ENCODE measurements at places on chromosomes 1 and 21.
A peak's percentile ranks its signal among the peaks of the same experiment; 100 is the strongest.

DNA sequence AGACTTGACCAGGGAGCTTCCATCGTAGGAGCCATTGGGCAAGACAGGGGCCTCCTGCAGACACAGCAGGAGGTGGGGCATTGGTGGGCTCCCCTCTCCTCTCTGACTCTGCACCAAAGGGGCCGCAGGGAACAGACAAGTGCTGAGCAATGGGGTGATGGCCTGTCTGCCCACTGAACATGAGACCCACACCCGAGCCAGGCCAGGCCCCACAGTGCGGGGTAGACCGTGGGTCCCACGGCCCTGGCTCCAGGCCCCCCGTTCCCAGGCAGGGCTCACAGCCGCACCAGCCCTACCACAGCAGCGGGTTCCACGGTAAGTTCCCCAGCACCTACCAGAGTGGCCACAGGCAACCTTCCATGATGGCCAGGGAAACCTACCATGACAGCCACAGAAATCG is 45.9 kb downstream of the CHD5 start:
- DNase-seq = no peak

DNA sequence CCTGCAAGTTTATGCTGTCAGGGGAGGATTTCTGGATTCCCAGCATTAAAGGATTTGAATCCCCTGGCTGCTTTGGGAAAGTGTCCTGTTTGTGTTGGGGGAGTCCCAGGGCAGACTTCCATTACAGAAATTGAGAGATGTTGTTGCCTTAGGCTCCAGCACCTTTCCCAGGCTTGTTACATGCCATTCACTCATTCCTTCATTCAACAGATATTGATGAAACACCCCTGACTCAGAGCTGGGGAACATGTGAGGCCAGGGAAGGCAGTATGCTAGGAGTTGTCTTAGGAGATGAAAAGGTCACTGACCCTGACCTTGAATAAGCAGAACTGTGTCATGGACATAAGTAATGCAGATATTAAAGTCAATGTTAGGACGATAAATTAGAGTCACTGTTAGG is 161.7 kb downstream of the NTMT2 start:
- no peak for DNase-seq

DNA sequence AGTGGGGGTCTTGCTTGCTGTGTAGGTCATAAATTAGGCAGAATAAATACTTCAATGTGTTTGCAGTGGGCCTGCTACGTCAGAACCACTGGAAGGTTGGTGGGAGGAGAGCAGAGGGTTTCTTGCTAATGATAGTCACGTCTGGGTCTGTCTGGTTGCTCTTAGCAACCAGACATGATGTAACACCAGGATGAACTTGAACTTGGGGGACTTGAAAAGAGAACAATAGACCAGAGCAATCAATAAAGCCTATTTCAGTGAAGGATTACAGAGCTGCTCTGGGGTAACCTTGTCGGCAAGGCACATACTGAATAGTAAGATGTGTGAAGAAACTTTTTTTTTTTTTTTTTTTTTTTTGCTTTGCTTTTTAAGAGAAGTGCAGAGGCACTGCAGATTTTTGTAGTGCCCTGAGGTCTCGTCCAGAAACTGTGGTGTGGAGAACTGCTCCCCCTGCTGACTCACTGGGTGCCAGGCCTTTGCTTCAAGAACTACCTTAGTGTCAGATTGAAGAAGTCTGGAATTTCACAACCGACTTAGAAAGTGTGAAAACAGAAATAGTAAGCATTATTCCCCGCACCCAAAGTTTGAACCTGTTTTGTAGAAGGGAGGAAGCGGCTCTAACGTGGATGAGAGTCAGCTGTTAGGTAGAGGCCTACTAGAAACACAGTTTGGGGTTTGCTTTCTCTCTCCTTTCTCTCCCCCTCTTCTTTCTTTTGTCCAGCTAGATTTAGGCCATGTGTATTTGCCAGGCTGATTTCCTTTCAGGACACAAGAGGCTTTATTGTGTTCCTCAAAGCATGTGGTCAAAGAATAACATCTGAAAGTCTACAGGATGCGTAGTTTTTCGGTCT is 271.6 kb downstream of the TM2D1 start:
- DNase-seq = peak; percentile 56

GRCh38 chr1:89530444-89531089 is 5.9 kb downstream of the LRRC8B start:
- DNase-seq = no peak

DNA sequence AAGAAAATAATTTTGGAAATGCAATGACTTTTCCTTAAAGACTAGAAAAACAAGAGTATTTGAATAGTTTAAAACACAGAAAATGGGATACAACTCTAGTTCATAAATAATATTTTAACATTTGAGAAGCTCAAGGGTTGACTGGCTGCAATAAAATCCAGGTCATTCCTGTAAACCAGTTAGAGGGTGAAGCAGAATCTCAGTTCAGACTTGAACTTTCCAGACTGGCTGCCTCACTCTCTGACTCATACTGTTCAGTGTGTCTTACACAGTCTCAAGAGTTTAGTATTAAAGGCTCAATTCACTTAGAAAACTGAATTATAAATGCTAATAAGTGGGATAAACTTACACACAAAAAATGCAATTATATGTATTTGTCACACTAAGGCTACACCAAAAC is 89.9 kb downstream of the RAVER2 start:
- DNase-seq = no peak

- DNase-seq = no peak
Measured at GRCh38 chr1:154400381-154400801, 4.8 kb upstream of the IL6R start.

GRCh38 chr1:20194224-20194623 is 7.9 kb upstream of the PLA2G2C start:
- no peak for DNase-seq

- DNase-seq = no peak
Measured at GRCh38 chr1:210347112-210347511, 18.4 kb downstream of the HHAT start.

DNA sequence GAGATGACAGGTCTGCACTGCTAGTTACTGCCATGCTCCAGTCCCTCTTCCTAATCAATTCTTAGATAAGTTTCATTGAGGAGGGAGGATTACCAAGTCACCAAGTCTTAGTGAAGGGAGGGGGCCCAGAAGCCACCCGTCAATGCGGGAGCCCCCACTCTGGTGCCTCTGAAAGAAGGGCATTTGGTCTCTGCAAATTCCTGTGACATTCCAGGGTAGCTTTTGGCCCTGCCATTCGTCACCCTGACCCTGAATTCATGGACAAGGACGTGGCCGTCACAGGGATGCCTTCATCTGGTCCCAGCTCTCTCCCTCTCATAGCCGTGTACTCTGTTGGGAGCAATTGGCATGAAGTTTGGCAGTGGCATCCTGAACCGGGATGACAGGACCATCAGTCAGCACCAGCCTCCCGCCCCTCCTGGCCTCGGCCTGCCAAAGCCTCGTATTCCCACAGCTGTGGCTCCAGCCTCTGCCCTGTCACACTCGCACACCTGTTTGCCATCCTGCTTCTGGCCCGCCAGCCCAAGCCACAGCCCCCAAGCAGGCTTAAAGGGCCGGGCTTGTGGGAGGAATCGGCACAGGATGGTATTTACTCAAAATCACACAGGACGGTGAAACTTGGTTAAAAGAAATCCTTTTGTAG is 150.7 kb downstream of the CLIC6 start:
- no peak for DNase-seq

- DNase-seq = no peak
Measured at GRCh38 chr1:7375781-7376660, 395.1 kb upstream of the VAMP3 start.

- DNase-seq = no peak
Measured at GRCh38 chr21:31733551-31734149, 1.7 kb upstream of the SCAF4 start.

GRCh38 chr1:179126338-179127060 is 44.6 kb downstream of the TOR3A start:
- DNase-seq = no peak

DNA sequence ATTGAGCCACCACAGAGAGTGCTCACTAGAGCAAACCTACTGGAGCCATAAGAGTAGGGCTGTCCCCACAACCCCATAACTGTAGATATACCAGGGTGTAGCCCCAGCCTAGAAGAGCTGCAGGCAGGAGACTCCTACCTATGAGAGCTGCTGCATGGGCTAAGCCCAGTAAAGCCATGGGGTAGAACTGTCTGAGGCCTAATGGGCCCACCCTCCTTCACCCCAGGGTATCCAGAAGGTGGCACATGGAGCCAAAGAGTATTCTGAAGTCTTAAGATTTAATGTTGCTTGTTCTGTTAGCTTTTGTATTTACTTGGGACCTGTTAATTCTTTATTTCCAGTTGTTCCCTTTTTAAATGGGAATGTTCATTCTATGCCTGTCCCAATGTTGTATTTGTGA is 1193.7 kb upstream of the ADGRL2 start:
- DNase-seq = no peak

DNA sequence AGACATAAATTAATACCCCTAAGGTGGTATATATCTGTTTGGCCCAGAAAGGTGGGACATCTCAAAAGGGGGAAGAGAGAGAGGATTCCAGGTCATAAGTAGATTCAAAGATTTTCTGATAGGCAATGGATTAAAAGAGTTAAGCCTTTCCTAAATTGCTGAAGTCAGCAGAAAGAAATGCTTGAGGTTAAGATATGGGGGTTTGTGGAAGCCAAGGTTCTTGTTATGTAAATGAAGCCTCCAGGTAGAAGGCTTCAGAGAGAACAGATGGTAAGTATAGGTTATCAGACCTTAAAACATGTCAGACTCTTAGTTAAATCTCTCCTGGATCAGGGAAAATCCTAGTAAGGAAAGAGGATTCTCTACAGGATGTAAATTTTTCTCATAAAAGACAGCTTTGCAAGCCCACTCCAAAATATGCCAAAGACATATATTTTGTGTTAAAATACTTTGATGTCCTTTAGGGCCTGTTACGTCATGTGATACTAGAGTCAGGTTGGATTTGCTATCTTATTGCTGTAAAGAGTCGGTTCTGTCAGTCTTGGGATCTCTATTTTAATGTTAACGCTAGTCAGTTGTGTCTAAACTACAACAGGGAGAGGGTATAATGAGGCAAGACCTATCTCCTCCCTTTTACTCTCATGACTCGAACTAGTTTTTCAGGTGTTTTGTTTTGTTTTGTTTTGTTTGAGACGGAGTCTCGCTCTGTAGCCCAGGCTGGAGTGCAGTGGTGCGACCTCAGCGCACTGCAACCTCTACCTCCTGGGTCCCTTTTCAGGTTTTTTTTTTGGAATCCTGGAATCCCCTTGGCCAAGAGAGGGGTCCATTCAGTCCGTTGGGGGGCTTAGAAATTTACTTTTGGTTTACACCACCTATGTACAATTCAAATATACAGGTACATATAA is 30.6 kb downstream of the RGS2 start:
- DNase-seq = no peak

GRCh38 chr1:70169018-70169839 is 36.1 kb downstream of the LRRC40 start:
- DNase-seq = no peak

GRCh38 chr1:235947989-235948388 is 81.3 kb upstream of the LYST start:
- no peak for DNase-seq

- DNase-seq = no peak
Measured at GRCh38 chr1:154779551-154780189, 90.4 kb downstream of the KCNN3 start.

GRCh38 chr1:163290025-163290640 is 31.6 kb upstream of the NUF2 start:
- DNase-seq = no peak

- no peak for DNase-seq
Measured at GRCh38 chr1:1177452-1178206, 3.9 kb downstream of the TTLL10 start.

GRCh38 chr1:200173097-200173618 is 145.6 kb downstream of the NR5A2 start:
- DNase-seq = no peak
